ENCODE measurements at places on chromosomes 2 and 18.

DNA sequence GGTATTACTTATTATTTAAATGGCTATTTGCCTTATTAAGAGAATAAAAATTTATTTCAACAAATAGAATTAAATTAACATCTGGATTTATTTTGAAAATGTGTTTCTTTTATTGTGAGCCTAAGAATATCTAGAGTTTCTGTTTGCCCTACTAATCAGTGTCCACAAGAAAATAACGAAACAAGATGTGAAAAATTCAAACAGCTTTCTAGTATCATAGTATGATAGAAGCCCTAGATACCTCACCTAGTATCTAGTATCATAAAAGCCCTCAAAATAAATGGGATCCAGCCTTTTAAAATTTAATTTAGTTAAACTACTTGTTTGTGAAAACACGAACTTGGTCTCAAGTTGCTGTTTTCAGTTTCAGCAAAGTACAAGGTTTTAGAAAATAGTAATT lies 13.7 kb upstream of the SLC40A1 start:
- DNase-seq, result no peak

DNA sequence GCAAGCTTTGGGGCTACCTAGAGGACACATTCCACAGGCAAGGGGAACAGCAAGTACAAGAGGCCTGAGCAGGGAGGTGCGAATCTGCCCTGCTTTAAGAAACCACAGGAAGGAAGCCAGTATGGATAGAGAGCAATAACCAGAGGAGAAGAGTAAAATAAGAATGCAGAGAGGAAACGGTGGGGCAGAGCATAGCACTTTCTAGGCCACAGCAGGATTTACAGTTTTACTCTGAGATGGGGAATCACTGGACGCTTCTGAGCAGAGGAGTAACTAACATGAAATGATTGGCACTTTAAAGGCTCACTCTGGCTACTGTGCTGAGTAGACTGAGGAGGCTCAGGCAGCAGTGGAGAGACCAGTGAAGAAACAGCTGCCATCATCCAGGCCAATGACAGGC lies 23.8 kb downstream of the AAK1 start:
- DNase-seq, result no peak

DNA sequence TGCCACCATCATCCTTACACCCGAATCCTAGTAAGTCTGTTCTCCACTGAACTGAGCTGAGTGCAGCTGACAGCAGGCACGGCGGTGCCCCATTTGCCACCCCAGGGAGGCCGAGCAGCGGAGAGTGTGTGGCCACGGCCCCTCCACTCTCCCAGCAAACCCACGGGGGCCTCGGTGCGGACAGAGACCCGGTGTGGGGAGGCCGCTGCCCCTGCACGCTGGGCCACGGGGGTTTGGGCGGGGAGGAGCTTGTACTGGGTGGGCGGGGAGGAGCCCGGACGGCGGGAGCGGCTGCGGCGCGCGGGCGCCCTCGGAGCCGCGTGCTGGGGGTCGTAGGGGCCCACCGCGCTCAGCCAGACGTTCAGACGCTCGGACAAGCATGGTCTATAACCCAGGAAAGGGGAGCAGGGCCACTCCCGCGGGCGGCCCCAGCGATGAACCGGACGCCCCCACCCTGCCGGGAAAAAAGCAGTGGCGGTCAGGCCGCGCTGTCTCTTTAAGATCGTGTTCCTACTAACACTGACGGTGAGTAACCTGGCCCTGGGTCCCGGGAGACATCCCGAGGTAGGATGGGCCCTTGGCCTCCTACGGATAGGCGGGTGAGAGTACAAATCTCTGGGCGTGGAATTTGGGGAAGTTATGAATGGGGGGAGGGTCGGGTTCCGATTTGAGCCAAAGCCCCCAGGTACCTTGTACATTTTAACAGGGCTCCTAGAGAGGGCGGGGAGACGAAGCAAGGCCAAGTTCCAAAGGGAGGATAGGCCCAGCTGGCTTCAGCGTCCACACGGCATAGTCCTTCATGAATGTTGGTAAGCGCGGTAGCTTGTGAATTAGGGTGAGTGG lies at the start of gene ITPRIPL1:
Gene ITPRIPL1, plus strand, starts transcription at position 277 of the 843 bp plus-strand sequence. Its CDS starts 523 bp downstream, at position 800.
- peak; percentile 29 for DNase-seq

DNA sequence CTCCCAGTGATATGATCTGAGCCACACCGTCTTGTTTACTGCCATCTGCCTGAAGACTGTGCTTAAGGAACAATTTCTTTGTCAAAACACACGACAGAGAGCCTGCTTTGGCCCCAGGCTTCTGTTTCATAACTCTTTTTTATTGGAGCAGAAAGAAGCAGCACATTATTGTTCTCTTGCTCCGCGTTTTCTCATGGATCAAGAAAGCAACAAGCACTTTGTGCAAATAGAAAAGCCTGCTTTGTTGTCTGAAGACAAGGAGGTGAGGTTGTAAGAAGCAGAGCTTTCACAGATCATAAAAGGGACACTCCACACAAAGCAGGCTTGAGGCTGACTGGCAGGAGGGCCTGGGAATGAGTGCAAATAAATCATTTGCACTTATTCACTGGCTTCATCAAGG lies 118.3 kb upstream of the FAM136A start:
- no peak for DNase-seq

- no peak for DNase-seq
Observed at GRCh38 chr2:236840857-236841256, 244.8 kb upstream of the COPS8 start.

DNA sequence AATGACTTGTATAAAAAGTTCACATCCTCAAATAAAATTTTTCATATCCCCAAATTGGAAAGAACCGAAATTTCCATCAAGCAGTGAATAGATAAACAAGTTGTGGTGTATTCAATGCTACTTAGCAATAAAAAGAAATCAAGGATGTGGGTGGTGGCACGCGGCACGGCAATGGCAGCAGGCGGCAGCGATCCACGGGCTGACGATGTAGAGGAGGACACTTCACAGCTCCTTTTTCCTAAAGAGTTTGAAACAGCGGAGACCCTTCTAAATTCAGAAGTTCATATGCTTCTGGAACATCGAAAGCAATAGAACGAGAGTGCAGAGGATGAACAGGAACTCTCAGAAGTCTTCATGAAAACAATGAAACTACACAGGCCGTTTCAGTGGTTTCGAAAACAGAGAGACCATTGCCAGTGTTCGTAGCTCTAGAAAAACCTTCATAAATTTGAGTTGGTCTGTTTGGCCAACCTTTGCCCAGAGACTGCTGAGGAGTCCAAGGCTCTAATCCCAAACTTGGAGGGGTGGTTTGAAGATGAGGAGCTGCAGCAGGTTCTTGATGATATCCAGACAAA lies 9.8 kb upstream of the IL36A start:
- DNase-seq, result no peak

- DNase-seq, result no peak
Observed at GRCh38 chr2:188984680-188985079, 10.5 kb downstream of the COL3A1 start.

GRCh38 chr2:162537651-162538050 lies 193.7 kb downstream of the GCA start:
- DNase-seq, result no peak

- no peak for DNase-seq
Observed at GRCh38 chr2:88638123-88638650, 10.9 kb upstream of the EIF2AK3 start.

GRCh38 chr18:41524674-41525470 lies 430.2 kb upstream of the PIK3C3 start:
- DNase-seq, result no peak

DNA sequence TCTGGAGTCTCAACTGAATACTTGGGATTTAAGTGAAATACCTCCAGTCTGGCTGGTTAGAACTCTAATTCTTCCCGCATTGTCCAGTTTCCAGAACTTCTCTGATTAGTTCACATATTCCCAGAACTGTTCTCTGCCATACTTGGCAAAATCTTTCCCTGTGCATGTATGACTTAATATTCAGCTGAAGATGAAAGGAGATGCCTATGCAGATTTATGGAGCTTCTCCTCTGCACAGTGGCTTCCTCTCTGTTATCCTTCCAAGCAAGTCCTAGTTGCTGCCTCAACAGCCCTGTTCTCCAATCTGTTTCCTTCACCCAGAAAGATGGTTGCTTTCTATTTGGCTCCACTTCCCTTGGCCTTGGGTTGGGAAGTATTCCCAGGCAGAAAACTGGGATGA lies 155.4 kb upstream of the GATA6 start:
- DNase-seq, result no peak

DNA sequence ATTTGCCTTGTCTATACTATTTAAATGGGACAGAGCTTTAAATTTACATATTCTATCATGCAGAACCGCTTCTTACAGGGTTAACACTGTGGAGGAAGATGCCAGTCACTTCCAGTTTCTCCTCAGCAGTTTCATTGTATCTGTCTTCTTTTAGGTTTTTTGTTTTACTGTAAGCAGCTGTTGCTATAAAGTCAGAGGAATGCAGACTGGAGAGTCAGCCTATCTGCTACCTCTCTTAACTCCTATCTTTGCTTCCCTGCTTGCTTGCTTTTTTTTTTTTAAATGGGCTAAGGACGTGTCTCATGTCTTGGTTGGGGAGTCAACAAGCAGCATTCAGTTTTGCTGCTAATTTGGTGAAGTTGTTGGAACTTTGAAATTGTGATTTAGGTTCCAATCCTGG lies 8.9 kb downstream of the EPC2 start:
- DNase-seq, result no peak

- no peak for DNase-seq
Observed at GRCh38 chr2:10990561-10991111, 78.9 kb downstream of the KCNF1 start.

DNA sequence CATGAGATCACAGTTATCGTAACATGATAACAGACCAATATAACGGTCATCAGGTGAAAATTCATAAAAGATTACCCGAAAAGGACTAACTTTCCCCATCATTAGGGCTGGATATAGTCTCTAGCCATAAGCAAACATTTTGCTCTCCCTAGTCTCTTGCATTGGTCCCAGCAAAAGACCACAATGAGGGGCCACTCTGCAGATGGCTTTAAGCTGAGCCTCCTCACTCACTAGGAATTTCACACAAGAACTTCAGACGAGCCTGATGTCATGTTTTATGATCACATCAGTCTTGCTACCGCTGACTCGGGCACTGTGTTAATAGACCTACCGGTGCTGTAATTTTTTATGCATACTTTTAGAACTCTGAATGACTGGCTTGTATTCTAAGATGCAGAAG lies 35.2 kb downstream of the STK17B start:
- DNase-seq, result no peak

DNA sequence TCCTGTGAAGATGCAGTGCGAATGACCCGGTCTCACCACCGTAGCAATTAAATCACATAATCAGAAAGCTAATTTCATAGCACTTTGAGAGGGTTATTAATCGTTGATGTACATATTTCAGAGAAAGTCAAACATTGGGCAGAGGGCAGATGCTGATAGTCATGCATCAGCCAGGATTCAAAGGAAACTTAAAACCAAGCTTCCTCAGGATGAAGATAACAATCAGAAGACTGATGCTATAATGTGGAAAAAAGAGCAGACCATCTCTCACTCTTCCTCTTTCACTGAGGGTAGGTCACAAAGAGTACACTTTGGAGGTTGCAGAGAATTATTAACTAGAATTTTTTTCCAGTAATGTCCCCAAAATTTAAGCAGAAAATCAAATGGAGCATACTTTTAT lies 1027.7 kb upstream of the ZEB2 start:
- DNase-seq, result no peak

DNA sequence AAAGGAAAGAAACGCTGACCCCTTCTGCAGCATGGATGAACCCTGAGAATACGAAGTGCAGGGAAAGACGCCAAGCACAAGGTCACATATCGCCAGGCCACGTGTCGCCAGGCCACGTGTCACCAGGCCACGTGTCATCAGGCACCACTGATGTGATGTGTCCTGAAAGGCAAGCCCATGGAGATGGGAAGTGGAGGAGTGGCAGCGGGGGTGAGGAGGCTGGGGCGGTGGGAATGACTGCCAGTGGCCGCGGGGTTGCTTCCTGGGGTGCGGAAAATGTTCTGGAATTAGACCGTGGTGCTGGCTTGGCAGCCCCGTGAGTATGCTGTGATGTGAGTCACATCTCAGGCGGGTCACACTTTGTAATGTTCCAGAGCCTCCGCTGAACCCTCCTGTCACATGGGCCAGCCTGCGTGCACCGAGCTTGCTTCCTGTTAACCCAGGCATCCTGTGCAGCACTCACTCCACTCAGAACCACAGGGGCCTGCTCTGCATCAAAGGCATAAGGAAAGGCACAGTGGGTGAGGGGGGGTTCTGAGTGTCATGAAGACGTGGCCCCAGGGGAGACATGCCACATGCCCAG lies 39.0 kb downstream of the SLC66A2 start:
- no peak for DNase-seq

- no peak for DNase-seq
Observed at GRCh38 chr2:151060287-151060686, 201.4 kb downstream of the RBM43 start.

- DNase-seq, result no peak
Observed at GRCh38 chr2:241894681-241895426, 25.3 kb downstream of the RTP5 start.

DNA sequence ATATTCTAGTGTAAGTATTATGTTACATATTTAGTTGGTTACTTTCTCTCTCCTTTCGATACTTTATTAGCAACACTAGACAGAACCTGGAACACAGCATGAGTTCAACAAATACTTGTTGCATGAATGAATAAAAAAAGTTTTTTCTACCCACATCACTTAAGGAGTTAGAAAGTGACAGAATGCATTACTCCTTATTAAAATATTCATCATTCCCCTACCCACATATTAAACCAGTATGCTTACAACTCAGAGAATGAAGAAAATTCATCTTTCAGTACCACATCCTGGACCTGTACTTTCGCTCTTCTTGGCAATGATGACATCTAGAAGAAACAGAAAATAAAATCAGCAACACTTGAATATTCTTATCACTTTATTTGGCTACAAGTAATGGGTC lies 6.0 kb downstream of the SRBD1 start:
- no peak for DNase-seq

DNA sequence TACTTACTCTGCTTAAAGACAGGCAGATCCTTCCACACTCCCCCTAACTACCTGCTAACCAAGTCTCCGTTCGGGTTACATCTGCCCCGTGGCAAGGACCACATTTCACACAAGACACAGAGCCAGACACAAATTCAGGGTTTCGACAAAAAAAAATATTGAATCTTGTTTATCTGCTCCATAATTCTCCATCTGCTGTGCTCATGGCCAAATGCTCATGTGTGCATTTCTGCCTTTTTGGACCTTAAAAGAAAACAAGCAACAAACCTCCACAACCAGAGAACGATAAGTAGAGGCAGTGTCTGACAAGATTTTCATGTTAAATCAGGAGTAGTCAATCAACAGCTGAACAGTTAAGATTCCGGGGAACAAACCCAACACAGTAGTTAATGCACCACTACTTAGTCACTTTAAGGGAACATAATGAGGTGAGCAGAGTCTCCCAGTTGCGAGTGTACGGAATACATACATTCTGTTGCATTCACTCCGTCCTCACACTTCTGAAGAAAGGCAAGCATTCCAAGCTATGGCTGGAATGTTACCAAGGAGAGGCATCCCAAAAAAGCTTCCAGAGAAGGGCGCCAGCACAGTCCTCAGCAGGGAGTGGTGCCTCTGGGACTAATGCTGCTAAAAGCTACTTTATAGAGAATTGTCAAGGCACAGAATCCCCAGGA lies 121.0 kb downstream of the ANKRD44 start:
- no peak for DNase-seq
